ENCODE measurements at places on chromosomes 6 and 20.

GRCh38 chr20:34948030-34948429 lies 7.6 kb downstream of the GSS start:
- no peak for DNase-seq

GRCh38 chr6:46323966-46324622 lies 153.3 kb upstream of the ENPP5 start:
- DNase-seq, result no peak

- DNase-seq, result no peak
These were observed 47.2 kb upstream of the TMEM244 start for GRCh38 chr6:129908356-129908755.

DNA sequence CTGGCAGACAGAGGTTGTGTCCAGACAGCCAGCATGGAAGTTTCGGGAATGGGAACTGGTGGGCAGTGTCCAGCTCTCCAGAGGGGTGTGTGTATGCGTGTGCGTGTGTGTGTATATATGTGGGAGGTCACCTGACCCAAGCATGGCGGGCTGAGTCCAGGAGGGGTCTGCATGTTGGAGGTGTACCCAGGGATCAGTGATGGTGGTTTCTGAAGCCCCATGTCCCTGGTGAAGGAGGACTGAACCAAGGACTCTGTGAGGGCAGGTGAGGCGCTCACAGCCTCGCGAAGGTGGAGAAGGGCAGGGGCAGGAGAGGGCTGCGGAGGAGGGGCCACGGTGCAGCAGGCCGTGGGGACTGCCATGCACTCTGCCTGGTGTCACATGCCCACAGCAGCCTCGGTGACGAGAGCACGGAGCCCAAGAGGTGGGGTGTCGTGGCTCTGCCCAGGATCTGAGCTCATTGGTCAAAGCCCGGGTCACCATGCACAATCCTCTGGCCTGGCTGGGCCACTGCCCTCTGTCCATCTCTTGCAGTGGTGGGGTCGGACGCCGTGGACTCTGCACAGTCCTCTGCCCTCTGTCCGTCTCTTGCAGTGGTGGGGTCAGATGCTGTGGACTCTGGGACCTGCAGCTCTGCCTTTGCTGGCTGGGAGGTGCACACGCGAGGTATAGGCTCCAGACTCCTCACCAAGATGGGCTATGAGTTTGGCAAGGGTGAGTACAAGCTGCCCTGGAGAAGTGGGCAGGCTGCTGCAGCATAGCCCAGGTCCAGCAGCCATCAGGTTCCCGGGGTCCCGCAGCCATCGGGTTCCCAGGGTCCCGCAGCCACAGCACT lies 2.1 kb upstream of the LIME1 start:
- DNase-seq, result no peak

DNA sequence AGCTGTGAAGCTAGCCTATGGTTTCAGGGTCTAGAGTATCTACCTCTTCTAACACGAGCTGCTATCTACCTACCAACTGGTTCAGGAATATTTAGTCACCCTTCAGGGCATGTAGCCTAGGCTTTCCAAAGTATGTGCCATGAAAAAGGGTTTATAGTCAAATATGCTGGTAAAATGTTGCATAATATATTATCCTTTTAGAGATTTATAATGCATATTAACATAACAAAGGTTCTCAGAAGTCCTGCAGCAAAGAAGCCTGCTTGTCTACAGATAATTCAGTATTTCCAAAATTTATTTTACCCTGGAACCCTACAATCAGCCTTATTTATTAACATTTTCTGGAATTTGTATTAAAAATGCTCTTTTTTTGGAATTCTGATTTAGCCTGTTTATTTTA lies 56.0 kb downstream of the PRDM13 start:
- no peak for DNase-seq

GRCh38 chr6:82138075-82138791 lies 109.3 kb downstream of the IBTK start:
- no peak for DNase-seq

DNA sequence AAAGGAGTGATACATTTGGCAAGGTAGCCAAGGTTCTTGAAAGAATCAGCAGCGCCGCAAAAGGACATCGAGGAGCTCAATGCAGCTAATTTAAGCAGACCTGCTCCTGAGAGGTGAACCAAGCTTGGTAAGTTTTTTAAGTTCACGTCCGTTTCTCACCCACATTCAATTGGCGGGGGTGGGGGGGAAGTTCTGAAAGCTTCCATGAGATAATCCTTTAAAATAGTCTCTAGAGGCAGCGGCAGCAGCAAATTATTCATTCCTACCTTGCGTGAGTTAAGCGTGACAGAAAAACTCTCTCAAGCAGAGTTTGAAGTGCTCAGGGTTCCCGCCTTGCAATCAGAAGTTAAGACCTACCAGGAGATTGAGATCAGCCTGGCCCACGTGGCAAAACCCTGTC lies 97.3 kb upstream of the NHSL1 start:
- DNase-seq, result no peak

GRCh38 chr6:119355157-119355556 lies 5.6 kb upstream of the MAN1A1 start:
- DNase-seq, result peak; percentile 61

DNA sequence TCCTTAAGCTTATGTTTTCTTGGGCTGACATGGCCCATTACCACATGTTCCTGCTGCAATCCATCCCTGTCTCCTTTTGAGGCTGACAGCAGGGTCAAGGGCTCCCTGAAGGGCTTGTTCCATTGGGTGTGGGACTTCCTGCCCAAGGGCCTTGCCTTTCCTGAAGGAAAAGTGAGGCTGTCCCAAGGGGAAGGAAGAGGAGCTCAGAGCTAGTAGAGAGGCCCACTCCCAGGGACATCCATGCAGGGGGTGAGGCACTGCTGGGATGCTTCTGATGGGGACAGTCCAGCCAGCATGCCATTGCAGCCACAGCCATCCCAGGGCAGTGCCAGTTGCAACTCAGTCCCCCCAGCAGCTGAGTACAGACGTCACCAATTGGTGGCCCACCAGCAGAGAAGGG lies 138.4 kb upstream of the FOXA2 start:
- no peak for DNase-seq

DNA sequence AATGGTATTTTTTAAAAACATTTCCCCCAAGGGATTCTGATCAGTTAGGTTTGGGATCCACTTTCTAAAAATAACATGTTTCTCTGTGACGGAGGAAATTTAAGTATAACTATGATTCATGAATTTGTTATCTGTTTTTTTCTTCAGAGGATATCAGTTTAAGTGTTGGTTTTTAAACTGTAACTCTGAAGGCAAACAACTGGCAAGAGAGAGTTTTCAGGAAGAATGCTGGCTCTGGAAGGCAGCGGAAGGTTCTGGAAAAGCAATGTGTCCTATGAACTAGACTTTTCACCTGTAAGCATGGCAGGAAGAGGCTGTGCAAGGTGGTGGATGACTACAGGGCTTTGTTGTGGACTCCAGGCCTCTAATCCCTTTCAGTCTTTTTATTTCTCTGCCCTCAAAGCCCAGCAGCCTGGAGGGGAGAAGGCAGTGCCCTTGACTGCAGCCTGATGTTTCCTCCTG lies 153.1 kb downstream of the GMPR start:
- DNase-seq, result no peak

Data from hematopoietic multipotent progenitor cell treated with erythropoietin and hydrocortisone succinate and interleukin-3 and kit ligand, for 4 days (in vitro differentiated cells).